Naive thymus-derived CD8-positive, alpha-beta T cell (primary cell): ENCODE measurements at places on chromosomes 3 and 15. TPM values are rescaled to one million over a fixed set of nuclear protein-coding genes. Genes with fewer than 3 reads are reported as not detected.

GRCh38 chr15:94723801-94724200, 492.4 kb downstream of the MCTP2 start:
- H3K27ac ChIP-seq, result no peak overlapping the region
- DNase-seq, result no peak
- H3K4me1 ChIP-seq, result no peaks in the 10 kb centered on the region
- no peaks in the 10 kb centered on the region for H3K36me3 ChIP-seq
- H3K27me3 ChIP-seq, result peaks cover 13% of the 10 kb centered on the region
- no peak overlapping the region for H3K4me3 ChIP-seq

GRCh38 chr3:73405853-73406252, 218.9 kb downstream of the PDZRN3 start:
- H3K4me1 ChIP-seq, result no peaks in the 10 kb centered on the region
- no peak overlapping the region for H3K4me3 ChIP-seq
- no peak overlapping the region for H3K27ac ChIP-seq
- H3K36me3 ChIP-seq, result no peaks in the 10 kb centered on the region

GRCh38 chr15:99979371-99979770, 246.1 kb upstream of the LYSMD4 start:
- H3K4me1 ChIP-seq, result no peaks in the 10 kb centered on the region
- H3K27me3 ChIP-seq, result no peaks in the 10 kb centered on the region
- no peak overlapping the region for H3K4me3 ChIP-seq
- DNase-seq, result no peak
- H3K27ac ChIP-seq, result no peak overlapping the region
- H3K36me3 ChIP-seq, result no peaks in the 10 kb centered on the region

DNA sequence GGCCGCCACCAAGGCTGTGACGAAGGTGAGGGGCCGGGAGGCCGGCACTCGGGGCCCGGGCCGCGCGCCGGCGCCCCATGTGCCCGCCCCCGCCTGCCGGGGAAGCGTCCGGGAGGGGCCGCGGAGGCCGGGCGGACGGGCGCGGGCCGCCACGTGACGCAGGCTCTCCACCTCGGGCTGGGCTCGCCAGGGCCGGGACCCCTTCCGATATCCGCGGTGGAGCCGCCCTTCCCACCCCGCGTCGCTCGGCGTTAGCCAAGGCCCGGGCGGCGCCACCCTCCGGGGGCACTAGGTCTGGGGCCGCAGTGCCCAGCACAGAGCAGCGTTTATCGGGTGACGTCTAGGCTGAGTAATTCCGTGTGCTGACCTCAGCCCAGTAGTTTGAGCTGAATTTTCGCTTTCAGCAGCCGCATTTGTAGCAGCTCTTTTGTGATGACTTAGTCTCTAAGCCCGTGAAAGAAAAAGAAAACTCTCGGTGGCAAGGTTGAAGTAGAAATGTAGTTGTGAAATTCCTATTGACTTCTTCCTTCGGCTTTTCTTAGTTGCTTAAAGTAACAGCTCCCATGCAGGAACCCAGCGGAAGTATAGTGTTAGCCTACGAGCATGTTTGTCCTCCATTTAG, 885 bp downstream of the CDV3 start:
- no peaks in the 10 kb centered on the region for H3K27me3 ChIP-seq
- peaks cover 7% of the 10 kb centered on the region for H3K36me3 ChIP-seq
- peak; percentile 68 for DNase-seq
- peaks cover 77% of the 10 kb centered on the region for H3K4me1 ChIP-seq
- peak overlapping the region; percentile 94 for H3K27ac ChIP-seq

GRCh38 chr3:173065543-173065981, 75.5 kb downstream of the SPATA16 start:
- no peak overlapping the region for H3K4me3 ChIP-seq
- no peak for DNase-seq
- no peaks in the 10 kb centered on the region for H3K4me1 ChIP-seq
- no peak overlapping the region for H3K27ac ChIP-seq
- no peaks in the 10 kb centered on the region for H3K27me3 ChIP-seq

- no peak overlapping the region for H3K27ac ChIP-seq
- H3K36me3 ChIP-seq, result no peaks in the 10 kb centered on the region
- peaks cover 4% of the 10 kb centered on the region for H3K27me3 ChIP-seq
Observed at GRCh38 chr15:71187078-71187477, 71.8 kb downstream of the THSD4 start.

DNA sequence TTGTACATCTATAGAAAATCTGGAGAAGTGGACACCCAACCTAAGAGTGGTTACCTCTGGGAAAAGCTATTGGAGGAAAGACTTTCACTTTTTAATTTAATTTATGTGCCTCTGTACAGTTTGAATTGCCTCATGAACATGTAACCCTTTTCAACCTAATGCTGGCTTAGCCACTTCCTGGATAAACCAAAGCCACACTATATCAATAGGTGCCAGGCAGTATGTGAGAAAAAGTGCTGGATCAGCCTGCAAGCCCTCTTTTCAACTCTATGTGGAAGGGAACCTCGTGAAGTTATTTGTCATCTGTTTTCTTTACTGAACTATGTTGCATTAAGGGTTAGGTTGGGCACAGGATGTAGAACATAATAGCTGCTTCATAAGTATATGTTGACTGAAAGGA, 9.3 kb upstream of the TOPAZ1 start:
- peak; percentile 8 for DNase-seq
- no peaks in the 10 kb centered on the region for H3K36me3 ChIP-seq
- peaks cover 18% of the 10 kb centered on the region for H3K27me3 ChIP-seq

GRCh38 chr3:21668012-21668411, 83.0 kb downstream of the ZNF385D start:
- DNase-seq, result no peak
- no peak overlapping the region for H3K4me3 ChIP-seq
- H3K27me3 ChIP-seq, result no peaks in the 10 kb centered on the region
- no peaks in the 10 kb centered on the region for H3K36me3 ChIP-seq
- no peak overlapping the region for H3K27ac ChIP-seq

DNA sequence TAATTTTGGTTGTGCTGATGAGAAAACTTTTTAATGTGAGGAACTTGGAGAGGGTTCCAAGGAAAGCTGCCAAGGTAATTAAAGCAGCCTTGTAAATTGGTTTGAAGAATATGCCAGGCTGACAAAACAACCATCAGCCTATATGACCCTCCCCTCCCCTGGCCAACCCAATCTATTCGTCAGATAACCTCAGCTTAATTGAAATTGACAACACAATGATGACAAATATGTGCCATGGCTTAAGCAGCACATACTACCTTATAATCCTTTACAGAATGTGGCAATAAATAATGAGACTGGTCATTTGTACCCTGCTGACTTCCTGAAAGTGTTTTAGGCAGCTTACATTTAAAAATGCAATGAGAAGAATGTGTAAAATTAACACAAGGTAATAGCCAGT, 118.2 kb downstream of the EFHB start:
- no peaks in the 10 kb centered on the region for H3K36me3 ChIP-seq
- DNase-seq, result no peak
- H3K4me1 ChIP-seq, result no peaks in the 10 kb centered on the region
- peaks cover 5% of the 10 kb centered on the region for H3K27me3 ChIP-seq

DNA sequence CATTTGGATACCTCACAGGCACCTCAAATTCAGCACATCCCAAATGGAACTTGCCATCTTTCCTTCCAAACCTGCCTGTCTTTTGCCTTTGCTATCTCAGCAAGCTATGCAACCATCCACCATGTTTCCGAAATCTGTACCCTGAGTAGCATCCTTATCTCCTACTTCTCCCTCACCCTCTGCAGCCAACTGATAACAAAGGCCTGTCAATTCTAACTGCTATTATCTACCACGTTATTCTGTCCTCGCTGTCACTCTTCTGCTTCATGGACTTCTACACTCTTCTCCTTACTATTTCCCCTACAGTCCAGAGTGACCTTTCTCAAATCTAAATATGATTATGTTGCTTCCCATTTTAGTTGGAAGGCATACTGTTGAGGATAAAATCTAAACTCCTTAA, 25.5 kb upstream of the TAFA4 start:
- H3K36me3 ChIP-seq, result no peaks in the 10 kb centered on the region
- no peak overlapping the region for H3K4me3 ChIP-seq
- H3K4me1 ChIP-seq, result no peaks in the 10 kb centered on the region
- H3K27ac ChIP-seq, result no peak overlapping the region
- H3K27me3 ChIP-seq, result peaks cover 49% of the 10 kb centered on the region
- no peak for DNase-seq

DNA sequence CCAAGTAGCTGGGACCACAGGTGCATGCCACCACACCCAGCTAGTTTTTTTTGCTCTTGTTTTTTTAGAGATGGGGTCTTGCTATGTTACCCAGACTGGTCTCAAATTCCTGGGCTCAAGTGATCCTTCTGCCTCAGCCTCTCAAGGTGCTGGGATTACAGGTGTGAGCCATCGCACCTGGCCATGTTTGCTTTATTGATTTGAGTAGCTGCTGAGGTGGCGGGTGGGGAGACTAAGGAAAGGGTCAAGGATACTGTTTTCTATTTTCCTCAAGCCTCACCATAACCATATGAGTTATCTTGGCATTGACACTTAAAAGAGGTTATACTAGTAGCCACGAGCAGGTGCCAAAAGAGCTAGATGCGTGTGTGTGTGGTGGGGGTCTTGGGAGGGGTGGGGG, 39.0 kb downstream of the CYFIP1 start:
- H3K4me3 ChIP-seq, result no peak overlapping the region
- no peaks in the 10 kb centered on the region for H3K4me1 ChIP-seq
- peaks cover 2% of the 10 kb centered on the region for H3K36me3 ChIP-seq
- H3K27ac ChIP-seq, result no peak overlapping the region
- H3K27me3 ChIP-seq, result no peaks in the 10 kb centered on the region
- no peak for DNase-seq

- H3K4me1 ChIP-seq, result no peaks in the 10 kb centered on the region
- no peaks in the 10 kb centered on the region for H3K36me3 ChIP-seq
Observed at GRCh38 chr3:24533561-24534193, 39.0 kb upstream of the THRB start.

- no peak overlapping the region for H3K27ac ChIP-seq
- no peaks in the 10 kb centered on the region for H3K27me3 ChIP-seq
- no peaks in the 10 kb centered on the region for H3K36me3 ChIP-seq
- no peak overlapping the region for H3K4me3 ChIP-seq
Observed at GRCh38 chr15:78689626-78690025, 48.6 kb upstream of the CHRNB4 start.

GRCh38 chr3:55484801-55485791, 2.0 kb downstream of the WNT5A start:
- H3K4me3 ChIP-seq, result peak overlapping the region; percentile 41
- H3K27ac ChIP-seq, result no peak overlapping the region
- no peak for DNase-seq
- peaks cover 87% of the 10 kb centered on the region for H3K27me3 ChIP-seq

DNA sequence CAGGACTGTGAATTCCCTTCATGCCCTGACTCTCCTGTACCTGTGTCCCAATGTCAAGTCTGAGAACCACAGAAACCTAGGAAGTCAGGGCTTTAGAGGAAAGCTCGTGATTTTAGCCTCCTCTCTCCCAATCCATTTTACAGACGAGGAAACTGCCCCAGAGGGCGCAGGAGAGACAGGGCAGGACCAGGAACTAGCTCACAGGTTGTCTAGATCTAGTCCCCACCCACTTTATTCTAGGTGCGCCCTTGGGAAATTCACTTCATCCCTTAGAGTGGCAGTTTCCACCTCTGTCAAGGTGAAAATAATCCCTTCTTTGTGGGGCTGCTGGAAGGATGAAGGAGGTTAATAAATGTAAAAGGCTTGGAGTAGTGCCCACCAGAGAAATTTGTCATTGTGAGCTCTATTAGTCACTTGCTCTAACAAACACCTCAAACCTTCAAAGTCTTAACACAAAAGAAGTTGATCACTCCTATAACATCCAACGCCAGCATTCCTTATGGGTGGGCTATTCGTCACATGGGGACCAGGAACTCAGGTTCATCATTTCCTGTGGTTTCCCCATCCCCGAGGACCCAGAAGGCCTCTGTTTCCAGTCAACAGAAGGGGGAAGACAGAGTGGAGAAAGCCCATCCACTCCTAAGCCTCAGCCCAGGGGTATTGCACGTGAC, 282.3 kb downstream of the XXYLT1 start:
- DNase-seq, result no peak
- no peak overlapping the region for H3K27ac ChIP-seq
- H3K36me3 ChIP-seq, result no peaks in the 10 kb centered on the region
- H3K4me3 ChIP-seq, result no peak overlapping the region
- peaks cover 2% of the 10 kb centered on the region for H3K4me1 ChIP-seq

- no peaks in the 10 kb centered on the region for H3K36me3 ChIP-seq
- no peak overlapping the region for H3K4me3 ChIP-seq
- no peaks in the 10 kb centered on the region for H3K27me3 ChIP-seq
Observed at GRCh38 chr3:55658690-55659562, 171.8 kb upstream of the WNT5A start.

DNA sequence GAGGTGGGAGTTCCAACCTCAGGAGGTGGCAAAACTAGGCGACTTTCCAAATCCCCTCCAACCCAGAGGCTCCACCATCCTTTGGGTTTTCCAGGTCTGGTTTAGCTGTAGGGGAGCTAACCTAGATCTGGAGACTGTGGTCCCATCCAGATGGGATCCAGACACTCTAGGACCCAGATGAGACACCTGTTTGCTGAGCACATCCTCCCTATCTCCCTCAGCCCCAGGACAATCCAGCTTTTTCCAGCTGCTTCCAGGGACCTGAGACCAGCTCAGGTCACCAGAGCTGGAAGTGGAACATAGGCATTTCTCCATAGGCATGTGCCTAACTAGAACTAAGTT, 18.2 kb downstream of the CRTAP start:
- no peaks in the 10 kb centered on the region for H3K27me3 ChIP-seq
- no peak overlapping the region for H3K27ac ChIP-seq
- no peaks in the 10 kb centered on the region for H3K36me3 ChIP-seq
- DNase-seq, result no peak
- H3K4me3 ChIP-seq, result no peak overlapping the region

GRCh38 chr15:71276336-71276665, 161.0 kb downstream of the THSD4 start:
- H3K27ac ChIP-seq, result no peak overlapping the region
- H3K27me3 ChIP-seq, result peaks cover 2% of the 10 kb centered on the region
- no peak for DNase-seq
- H3K4me3 ChIP-seq, result no peak overlapping the region
- no peaks in the 10 kb centered on the region for H3K4me1 ChIP-seq

DNA sequence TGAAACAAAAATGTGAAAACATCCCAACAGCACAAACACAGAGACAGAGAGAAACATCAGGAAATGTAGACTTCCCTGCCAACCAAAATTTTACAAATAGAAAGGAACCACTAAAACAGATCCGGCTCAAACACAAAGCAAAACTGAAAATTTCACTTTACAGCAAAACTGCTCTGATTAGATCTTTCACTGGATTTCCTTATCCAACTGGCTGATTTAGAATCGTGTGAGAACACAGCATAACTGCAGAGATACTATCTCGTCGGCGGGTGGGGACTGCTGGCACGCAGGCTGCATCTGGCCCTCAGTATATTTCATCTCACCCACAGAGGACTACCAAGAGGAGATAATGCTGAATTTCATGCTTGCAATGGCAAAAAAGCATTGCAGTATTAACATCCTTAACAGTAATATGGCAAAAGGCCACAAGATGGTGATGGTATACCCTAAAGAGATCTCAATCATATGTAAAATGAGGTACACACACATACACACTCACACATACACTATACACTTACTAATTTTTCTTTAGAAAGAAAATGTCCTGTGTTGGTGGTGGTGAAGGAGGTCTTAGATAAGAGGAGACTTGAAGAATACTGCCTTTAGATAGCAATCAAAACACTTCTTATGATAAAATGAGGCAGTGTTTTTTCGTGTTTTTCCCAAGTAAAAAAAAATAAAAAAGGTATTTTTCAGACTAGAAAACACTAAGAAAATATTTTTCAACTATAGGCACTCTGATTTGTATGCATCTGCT, 10.6 kb upstream of the LEO1 start:
- peak overlapping the region; percentile 71 for H3K27ac ChIP-seq
- DNase-seq, result peak; percentile 6
- H3K4me3 ChIP-seq, result peak overlapping the region; percentile 81
- H3K36me3 ChIP-seq, result peaks cover 3% of the 10 kb centered on the region
- peaks cover 6% of the 10 kb centered on the region for H3K4me1 ChIP-seq
- H3K27me3 ChIP-seq, result no peaks in the 10 kb centered on the region

FAM107A gene
- not detected for total RNA-seq

ARPP19 gene
- total RNA-seq, result 134 TPM

FANCD2OS gene
- total RNA-seq, result not detected

TMEM266 gene
- not detected for total RNA-seq

CHRD gene
- total RNA-seq, result not detected

MEGF11 gene
- not detected for total RNA-seq
